ENCODE measurements at places on chromosomes 7 and 10.
A peak's percentile ranks its signal among the peaks of the same experiment; 100 is the strongest.

GRCh38 chr10:101779544-101780186, 3.6 kb downstream of the NPM3 start:
- peak; percentile 1 for DNase-seq

DNA sequence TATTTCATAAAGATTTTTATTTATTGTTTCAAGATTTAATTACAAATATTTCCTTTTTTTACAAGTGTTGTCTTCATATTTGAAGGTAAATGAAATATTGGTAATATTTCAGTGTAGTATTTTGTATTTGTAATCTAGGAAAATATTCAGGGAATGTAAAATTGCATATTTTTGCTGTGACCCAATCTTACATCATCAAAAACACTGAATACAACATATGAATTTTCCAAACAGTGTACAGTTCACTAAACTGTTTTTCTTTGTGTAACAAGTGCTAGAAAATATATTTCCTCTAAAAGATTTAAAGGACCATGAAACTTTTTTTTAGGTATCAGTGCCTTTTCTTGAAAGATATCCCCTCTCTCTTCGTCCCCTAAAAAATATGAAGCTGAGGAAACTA, 251.9 kb upstream of the KCND2 start:
- no peak for DNase-seq

- no peak for DNase-seq
Measured at GRCh38 chr7:95427914-95428516, 6.8 kb downstream of the PON2 start.

DNA sequence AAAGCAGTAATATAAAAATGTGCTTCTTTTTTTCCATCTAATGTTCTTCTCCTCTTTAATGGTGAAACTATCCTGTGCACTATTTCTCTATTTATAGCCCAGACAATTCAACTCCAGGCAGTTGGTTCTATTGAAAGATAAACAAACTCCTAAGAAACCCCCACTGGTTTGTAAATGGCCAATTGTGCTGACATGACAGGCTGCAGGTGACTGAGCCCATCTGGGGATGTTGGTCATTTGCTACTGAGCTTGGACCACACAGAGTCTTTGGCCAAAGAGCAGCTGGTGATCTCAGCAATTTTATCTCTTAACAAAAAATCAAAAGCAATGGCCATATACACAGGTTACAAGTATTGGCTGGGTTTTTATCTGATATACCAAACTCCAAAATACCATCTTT, 631.8 kb upstream of the CELF2 start:
- DNase-seq = no peak

DNA sequence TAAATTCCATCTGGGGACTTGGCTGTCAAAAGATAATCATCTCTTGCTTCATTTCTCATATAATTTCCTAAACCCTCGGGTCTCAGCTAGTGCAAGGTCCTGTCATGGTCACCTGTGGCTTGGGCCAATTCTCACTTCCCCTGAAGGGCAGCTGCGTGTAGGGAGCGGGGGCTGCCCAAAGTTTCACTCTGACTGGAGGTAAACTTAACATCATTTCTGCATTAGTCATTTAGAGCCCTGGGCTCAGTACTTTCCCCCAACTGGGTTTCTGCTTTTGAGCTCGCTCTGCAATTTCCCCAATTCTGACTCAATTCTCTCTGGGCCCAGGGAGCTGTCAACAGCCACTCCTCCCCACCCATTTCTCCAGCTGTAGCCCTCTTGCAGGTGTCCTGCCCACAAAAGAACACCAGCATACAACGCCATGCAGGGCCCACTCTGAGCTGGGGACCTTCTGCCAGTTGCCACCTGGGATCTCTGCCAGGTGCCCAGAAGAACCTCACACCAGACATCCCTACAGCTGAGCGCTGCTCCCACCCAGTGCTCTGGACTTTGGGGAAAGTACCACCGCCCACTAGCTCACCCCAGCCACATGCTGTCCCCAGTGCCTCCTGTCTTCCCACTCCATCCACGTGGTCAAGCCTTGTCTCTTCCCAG, 37.9 kb downstream of the VOPP1 start:
- DNase-seq = no peak

GRCh38 chr10:125606414-125607010, 76.5 kb downstream of the TEX36 start:
- DNase-seq = no peak

GRCh38 chr10:132712743-132713142, 73.2 kb downstream of the NKX6-2 start:
- no peak for DNase-seq

DNA sequence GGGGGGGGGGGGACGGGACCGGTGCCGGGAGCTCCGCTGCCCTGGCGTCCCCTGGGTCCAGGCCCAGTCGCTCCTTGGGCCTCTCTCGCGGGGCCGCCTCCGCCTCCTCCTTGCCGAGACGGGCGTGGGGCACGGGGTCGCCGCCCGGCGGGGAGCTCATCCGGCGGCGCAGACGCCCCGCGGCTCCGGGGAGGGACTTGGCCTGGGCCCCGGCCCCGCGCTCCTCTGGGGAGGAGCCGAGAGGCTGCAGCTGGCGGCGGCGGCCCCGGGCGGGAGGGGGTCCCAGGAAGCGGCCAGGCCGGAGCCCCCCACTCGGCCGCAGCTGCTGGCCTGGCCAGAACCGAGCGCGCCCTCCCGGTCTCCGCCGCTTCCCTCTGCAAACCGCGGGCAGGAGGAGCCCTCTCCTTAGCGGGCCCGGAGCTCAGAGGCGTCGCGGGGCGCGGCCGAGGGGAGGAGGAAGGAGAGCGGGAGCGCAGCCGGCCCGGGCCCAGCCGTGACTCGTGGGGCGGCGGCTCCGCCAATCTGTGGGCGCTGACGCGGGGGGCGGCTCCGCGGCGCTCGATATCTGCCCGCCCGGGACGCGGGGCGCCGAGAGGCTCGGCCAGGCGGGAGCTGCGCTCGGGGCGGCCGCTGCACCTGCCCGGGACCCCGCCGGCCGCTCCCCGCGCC, at the start of gene FAM20C:
Gene FAM20C (plus strand): TSS at position 591 of the 669 bp plus-strand sequence. CDS start 629 bp downstream, outside the sequence.
- no peak for DNase-seq

DNA sequence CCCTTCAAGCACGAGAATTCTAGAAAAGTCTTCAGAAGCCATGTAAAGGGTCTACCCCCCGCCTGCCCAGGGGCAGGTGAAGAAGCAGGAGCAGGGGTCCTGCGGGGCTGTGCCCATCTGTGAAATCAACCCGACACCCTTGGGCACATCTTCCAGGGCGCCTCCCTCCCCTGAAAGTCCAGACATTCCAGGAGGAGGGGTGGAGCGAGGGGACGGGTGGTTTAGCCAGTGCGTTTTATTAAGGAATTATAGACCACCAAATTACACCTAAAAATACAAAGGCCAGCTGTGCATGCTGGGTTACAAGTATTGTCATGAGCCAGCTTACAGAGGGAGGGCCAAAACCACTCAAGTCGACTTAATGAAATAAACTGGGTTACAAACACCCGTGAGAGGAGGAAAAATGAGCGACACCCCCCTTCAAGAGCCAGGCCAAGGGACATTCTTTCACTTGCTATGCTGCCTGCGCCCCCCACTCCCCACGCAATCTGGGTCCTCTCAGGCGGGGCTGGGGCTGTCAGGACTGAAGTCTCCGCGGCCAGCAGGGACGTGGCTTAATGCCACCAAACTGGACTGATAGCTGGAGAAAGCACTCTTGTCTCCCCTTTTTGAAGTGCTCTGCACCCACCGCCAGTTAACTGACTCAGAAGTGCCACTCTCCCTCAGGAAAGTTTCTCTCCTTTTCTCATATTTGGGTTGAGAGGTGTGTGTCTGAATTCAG, 360.3 kb downstream of the FRMD4A start:
- no peak for DNase-seq

DNA sequence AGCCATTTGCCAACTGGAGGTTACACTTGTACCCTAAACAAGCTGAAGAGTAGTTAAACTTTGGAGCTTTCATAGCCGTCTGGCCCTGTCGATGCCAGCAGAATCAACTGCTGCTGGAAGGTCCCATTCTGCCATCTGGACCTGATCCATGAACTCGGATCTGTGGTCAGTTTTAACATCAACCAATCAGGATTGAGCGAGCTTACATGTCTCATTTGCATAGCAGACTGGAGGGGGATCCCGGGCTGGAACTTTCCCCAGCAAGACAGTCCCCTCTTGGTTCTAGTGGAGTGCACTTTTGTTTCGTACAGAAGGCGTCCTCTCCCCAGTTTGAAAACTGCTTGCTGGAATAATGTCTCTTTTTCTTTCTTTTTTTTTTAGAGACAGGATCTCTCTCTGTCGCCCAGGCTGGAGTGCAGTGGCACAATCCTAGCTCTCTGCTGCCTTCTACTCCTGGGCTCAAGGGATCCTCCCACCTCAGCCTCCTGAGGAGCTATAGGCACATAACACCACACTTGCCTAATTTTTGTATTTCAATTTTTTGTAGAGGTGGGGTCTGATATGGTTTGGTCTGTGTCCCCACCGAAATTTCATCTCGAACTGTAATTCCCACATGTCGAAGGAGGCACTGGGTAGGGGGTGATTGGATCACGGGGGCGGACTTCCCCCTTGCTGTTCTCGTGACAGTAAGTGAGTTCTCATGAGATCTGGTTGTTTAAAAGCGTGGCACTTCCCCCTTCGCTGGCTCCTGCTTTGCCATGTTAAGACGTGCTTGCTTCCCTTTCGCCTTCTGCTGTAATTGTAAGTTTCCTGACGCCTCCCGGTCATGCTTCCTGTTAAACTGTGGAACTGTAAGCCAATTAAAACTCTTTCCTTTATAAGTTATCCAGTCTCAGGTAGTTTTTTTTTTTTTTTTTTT, 42.8 kb upstream of the SEPHS1 start:
- no peak for DNase-seq

- no peak for DNase-seq
Measured at GRCh38 chr10:44907556-44907955, 3.6 kb upstream of the TMEM72 start.

GRCh38 chr10:117946525-117947070, 100.1 kb downstream of the RAB11FIP2 start:
- DNase-seq = no peak

DNA sequence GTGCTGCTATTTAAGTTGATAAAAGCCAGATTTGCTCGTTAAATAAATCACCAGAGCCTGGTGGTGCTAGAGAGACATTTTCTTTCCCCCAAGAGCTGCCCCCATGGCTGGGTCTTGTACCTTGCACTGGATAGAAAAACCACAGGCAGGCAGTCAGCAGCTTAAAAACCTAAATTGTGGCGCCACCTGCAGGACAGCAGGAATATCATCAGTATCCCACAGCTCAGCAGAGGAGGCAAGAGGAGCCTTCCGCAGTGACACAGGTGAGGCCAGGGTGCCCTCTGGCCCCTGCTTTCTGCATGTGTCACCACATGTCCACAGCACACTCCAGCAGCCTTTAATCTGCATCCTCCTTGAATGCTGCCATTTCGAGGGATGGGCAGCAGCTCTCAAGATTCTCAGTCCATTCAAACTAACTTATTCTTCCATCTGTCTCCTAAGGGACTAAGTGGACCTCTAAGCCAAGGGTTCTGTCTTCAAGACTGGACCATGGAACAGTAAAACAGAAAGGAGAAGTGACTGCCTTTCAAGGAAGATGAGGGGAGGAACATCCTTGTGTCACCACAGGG, 4.5 kb upstream of the PLXNA4 start:
- no peak for DNase-seq

- no peak for DNase-seq
Measured at GRCh38 chr10:71161425-71161824, 50.9 kb upstream of the UNC5B start.

GRCh38 chr10:86964061-86964846, 4.0 kb upstream of the ADIRF start:
- no peak for DNase-seq

GRCh38 chr10:122052701-122053100, 63.7 kb downstream of the TACC2 start:
- DNase-seq = no peak

GRCh38 chr10:79400146-79401004, 45.0 kb downstream of the ZCCHC24 start:
- DNase-seq = no peak

DNA sequence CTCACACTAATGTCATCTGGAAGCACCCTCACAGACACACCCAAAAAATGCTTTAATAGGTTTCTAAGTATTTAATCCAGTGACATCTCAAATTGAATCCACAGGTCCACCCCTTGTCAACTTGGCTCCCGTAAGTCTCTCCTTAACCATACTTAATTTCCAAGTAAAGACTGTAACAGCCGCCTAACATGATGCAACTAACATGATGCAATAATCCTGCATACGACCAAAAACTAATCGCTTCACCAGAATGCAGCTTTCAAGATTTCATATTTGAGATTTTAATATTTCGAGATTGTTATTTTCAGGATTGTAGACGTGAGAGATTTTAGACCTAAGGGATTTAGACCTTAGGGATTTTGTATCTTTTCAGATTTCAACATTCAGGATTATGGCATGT, 3.7 kb upstream of the HDAC9 start:
- DNase-seq = no peak

DNA sequence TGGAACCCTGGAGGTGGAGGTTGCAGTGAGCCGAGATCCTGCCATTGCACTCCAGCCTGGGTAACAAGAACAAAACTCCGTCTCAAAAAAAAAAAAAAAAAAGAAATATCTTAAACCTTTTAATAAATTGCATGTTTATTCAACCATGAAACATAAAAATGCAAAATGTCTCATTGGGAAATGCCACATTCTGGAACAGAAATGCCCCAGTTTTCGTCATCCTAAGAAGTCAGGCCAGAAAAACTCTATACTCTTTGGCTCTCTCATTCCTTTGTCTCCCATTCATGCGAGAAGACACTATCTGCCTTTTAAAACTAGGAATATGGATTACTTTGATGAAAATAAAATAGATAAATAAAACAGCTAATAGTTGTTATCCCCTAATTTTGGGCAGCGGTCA, 21.5 kb upstream of the ABLIM1 start:
- no peak for DNase-seq

DNA sequence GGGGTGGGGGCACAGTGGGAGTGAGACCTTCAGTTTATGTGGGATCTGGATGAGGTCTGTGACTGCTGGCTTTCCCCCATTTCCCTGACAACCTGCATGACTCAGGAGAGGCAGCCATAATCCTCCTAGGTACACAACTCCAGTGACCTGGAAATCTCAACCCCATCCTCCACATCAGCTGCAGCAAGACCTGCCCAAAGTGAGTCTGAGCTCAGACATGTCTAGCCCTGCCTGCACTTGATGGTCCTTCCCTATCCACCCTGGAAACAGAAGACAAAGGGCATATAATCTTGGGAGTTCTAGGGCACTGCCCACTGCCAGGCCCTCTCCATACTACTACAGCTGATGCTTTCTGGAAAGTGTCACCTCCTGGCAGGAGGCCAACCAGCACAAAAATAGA, 75.6 kb downstream of the GRM8 start:
- DNase-seq = no peak

GRCh38 chr7:131320603-131321002, 7.1 kb upstream of the MKLN1 start:
- DNase-seq = no peak

GRCh38 chr7:155774947-155775346, 37.3 kb downstream of the SHH start:
- DNase-seq = no peak

DNA sequence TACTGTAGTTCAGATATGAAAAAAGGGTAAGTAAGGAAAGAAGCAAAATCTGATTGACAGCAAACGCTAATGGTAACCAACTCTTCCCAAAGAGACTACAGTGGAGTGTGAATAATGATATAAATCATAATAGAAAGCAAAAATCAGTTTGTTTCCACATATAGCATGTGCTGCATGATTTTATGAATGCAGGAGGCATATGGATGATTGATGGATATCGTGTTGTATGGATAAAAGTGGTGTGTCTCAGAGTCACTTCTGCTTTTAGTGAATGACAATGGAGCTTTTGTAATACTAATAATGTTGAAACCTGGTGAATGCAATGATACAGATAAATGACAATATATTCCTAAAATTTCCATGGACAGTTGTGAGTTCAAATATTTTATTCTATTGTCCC, 36.6 kb upstream of the PALS2 start:
- DNase-seq = no peak

- no peak for DNase-seq
Measured at GRCh38 chr7:110771717-110772116, 319.2 kb upstream of the LRRN3 start.

All from cerebellar nuclear complex (tissue), 1 donor.